ENCODE measurements at places on chromosomes 3 and 15. TPM values are rescaled to one million over a fixed set of nuclear protein-coding genes. Genes with fewer than 3 reads are reported as not detected.

TMC3 gene
- 0.43 TPM for total RNA-seq

ITIH1 gene
- 0.50 TPM for total RNA-seq

SYNPR gene
- 3.0 TPM for total RNA-seq

FGD5 gene
- total RNA-seq: 0.83 TPM

ELP6 gene
- 32.5 TPM for total RNA-seq

TERC gene
- total RNA-seq: 17.2 TPM

DNA sequence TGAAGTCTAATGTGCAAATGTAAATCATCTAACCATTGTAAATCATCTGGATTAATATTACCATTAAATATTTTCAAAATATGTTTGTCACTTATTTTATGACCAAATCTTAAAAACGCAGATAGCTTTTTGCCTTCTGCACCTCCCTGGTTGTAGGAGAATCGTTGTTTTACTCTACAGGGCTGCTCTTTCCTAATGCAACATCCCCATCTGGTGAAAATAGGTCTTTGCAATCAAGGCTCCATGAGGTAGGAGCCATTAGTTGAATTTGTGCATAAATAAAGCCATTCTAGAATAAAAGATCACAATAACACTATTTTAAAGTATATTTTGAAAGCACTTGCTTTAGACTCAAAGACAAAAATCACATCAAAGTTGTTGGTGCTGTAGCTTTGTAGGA is 535.6 kb upstream of the AGTR1 start:
- ATAC-seq: peak; percentile 51

- ATAC-seq: peak; percentile 36
Observed at GRCh38 chr3:65635657-65636056, 403.1 kb downstream of the MAGI1 start.

GRCh38 chr3:143090486-143090885 is 29.1 kb upstream of the CHST2 start:
- no peak for ATAC-seq

DNA sequence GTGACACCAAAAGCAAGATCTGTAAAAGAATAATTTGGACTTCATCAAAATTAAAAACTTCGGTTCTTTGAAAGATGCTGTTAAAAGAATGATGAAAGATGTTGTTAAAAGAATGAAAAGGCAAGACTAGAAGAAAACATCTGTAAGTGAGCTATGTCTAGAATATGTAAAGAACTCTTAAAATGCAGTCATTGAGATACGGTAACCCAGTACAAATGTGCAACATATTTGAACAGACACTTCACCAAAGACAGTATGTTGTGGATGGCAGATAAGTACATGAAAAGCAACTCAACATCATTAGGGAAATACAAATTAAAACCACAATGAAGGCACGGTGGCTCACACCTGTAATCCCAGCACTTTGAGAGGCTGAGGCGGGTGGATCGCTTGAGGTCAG is 139.5 kb downstream of the LRIG1 start:
- ATAC-seq: no peak

- ATAC-seq: peak; percentile 65
Observed at GRCh38 chr3:112769286-112769978, 77.2 kb downstream of the CD200R1L start.

GRCh38 chr3:172461530-172462138 is 13.4 kb upstream of the GHSR start:
- no peak for ATAC-seq

- ATAC-seq: no peak
Observed at GRCh38 chr3:195748661-195749060, 27.9 kb downstream of the MUC20 start.

GRCh38 chr3:160245261-160245800 is 20.1 kb downstream of the C3orf80 start:
- no peak for ATAC-seq

DNA sequence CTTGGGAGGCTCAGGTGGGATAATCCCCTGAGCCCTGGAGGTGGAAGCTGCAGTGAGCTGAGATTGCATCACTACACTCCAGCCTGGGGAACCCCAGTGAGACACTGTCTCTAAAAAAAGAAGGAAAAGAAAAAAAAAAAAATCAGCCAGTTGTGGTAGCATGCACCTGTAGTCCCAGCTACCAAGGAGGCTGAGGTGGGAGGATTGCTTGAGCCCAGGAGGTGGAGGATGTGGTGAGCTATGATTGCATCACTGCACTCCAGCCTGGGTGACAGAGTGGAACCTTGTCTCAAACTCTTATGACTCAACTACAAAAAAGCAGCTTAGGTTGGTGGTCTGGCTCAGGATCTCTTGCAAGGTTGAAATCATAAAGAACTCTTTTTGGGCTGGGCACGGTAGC is 19.3 kb upstream of the GPX1 start:
- no peak for ATAC-seq

DNA sequence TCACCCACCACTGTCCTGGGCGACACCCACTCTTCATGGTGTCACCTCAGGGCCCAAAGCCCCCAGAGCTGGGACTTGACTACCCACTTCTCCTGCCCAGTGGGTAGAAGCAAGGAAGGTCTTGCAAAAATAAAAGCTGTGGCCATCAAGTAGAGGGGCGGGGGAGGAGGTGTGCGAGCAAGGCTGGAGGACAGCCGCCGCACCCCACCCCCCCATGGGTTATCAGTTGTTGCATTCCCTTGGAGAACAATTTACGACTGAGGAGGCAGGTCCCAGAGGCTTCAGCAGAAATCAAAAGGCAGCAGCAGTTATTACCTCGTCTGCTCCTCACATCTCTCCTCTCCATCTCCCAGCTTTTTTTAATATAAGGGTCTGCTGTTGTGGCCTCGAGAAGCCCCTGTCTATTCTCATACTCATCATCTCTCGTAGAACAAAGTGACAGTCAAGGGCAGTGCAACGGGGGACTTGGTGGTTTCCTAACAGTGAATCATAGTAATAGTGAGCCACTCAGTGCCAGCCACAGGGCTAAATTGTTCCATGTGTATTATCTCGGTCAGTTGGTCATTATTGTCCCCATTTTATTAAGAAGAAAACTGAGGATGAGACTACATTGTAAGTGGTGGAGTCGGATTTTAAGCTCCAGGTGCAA is 116.4 kb downstream of the PDCD6IP start:
- ATAC-seq: no peak

DNA sequence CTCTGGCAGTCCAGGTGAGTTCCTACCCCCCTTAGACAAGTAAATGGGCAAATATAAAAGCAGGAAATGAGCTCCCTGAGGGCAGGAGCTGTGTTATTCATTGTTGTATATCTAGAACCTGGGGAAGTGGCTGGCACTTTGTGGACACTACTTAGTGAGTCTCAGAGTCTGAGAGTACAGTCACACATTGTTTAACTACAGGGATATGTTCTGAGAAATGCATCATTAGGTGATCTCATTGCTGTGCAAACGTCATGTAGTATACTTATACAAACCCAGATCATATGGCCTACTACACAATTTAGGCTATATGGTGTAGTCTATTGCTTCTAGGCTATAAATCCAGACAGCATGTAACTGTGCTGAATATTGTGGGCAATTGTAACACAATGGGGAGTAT is 52.4 kb downstream of the DRD3 start:
- no peak for ATAC-seq

- ATAC-seq: no peak
Observed at GRCh38 chr3:113496924-113497323, 18.0 kb downstream of the SPICE1 start.

DNA sequence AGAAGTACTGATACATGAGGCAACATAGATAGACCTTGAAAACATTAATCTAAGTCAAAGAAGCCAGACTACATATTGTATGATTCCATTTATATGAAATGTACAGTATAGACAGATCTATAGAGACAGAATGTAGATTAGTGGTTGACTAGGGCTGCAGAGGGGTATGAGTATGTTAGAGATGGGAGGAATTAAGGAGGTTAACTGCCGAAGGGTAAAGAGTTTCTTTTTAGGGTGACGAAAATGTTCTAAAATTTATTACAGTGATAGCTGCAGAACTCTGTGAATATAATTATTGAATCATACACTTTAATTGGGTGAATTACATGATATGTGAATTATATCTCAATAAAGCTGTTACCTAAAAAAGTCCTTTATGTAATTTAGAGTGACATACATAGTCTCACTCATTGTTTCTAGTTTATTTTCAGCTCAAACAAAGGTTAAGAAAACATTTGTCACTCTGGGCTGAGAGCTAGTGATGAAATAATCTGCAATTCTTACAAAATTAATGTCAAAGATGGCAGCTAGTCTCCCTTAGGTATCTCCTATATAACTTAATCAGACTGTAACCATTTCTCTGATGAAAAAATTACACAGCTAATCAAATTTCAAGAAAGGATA is 61.4 kb downstream of the DENND4A start:
- ATAC-seq: peak; percentile 75

All from motor neuron (in vitro differentiated cells).